ENCODE measurements at places on chromosomes 2 and 18. TPM values are rescaled to one million over a fixed set of nuclear protein-coding genes. Genes with fewer than 3 reads are reported as not detected.

DNA sequence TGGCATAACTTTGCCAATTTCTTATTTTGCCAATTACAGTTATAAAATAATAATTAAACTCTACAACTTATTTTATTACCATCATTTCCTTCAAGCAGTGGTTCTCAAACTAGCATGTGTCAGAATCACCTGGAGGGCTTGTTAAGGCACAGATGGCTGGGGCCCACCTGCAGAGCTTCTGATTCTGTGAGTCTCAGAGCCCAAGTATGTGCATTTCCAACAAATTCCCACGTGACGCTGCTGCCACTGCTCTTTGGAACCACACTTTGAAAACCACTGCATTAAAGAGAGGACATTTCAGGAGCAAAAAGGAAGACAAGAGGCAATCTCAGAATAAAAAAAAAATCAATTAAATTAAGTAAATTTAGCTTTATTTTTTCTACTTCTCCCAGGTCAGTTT, 94.0 kb upstream of the HNRNPA3 start:
- no peak for DNase-seq

DNA sequence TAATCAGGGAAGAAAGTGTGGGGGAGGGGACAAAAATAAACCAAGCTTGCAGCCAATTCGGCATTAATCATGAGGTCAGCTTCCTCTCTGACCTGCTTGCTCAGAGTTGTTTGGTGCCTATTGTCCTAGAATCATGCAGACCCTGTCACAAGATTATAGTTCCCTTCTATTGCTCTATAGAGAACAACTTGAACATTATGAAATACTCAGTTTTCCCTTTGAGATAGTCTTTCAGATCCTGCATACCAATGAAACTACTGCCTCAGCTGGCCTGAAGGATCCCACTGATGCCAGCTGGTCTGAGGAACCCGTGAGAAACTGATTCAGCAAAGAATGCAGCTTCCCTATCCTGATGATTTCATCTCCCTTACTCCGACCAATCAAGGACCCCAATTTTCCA, 955 bp upstream of the BBS5 start:
- no peak for DNase-seq

DNA sequence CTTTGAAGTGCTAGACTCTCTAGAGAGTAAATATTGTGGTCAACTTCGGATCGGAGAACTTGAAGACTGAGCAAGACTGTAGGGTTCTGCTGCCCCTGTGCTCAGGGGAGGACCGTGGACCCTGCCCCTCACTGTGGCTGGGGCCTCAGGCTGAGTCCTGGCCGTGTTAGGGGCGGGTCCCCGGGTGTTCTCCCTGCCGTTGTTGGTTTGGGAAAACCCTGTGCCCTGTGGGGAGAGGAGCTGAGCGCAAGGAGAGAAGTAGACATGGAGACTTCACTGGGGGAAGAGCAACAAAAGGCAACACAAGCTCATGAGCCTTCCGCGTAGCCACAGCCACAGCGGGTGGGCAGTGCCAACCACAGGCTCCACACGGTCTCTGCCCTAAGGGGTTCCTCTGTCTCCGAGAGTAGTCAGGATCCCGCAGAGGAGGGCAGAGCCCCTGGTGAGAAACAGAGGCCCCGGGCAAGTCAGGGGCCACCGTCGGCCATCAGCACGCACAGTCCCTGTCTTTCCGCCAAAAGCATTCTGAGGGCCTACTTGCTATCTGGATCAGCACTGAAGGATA, 53.1 kb downstream of the NTSR2 start:
- no peak for DNase-seq

The VIT gene
- 2.6 TPM for total RNA-seq

The TMEM247 gene
- total RNA-seq: not detected

Data from cardiac septum (tissue), 1 donor.